Brain (organoid and tissue), 16 donors: ENCODE measurements at places on chromosomes 2 and 18. TPM values are rescaled to one million over a fixed set of nuclear protein-coding genes. Genes with fewer than 3 reads are reported as not detected.

NPC1 gene
- 44.6 TPM for polyA plus RNA-seq

CELF4 gene
- polyA plus RNA-seq: 74.4 TPM

PLCL1 gene
- polyA plus RNA-seq: 5.7 TPM

POTEJ gene
- not detected for polyA plus RNA-seq

- no peak for DNase-seq
Observed at GRCh38 chr2:41495050-41495449, 552.8 kb upstream of the PKDCC start.

DNA sequence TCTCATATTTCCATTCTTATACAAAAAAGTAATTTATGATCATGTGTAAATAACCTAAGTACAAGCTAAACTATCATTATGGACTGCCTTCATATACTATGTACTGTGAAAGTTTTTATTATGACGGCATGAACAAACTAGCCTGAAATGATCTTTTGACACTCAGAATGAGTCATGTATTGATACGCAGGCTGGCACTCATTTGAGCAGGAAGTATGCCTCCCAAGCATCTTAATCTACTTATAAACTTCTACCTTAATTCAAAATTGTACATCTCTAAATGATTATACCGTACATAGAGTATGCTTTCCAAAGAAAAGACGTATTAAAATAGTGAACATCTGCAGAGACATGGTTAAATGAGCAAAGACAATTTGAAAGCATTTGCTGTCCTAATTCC, 207.1 kb upstream of the SPOPL start:
- no peak for DNase-seq

- no peak for DNase-seq
Observed at GRCh38 chr18:24552218-24552617, 91.8 kb downstream of the HRH4 start.
